ENCODE measurements at places on chromosomes 2 and 18. TPM values are rescaled to one million over a fixed set of nuclear protein-coding genes. Genes with fewer than 3 reads are reported as not detected.

The RAX gene
- total RNA-seq, result not detected

The HOXD9 gene
- not detected for total RNA-seq

The DTNA gene
- total RNA-seq, result 0.66 TPM

The ALLC gene
- not detected for total RNA-seq

The LYG2 gene
- not detected for total RNA-seq

The BOLL gene
- total RNA-seq, result not detected

The ALPP gene
- total RNA-seq, result not detected

The GALNT5 gene
- not detected for total RNA-seq

The LCLAT1 gene
- 26.6 TPM for total RNA-seq

The HTR2B gene
- not detected for total RNA-seq

The EN1 gene
- not detected for total RNA-seq

The C1GALT1C1L gene
- total RNA-seq, result 0.18 TPM

The CTLA4 gene
- total RNA-seq, result 50.9 TPM

The ZNF519 gene
- 13.5 TPM for total RNA-seq

The SNTG2 gene
- total RNA-seq, result 3.8 TPM

The HOXD13 gene
- not detected for total RNA-seq

The NETO1 gene
- not detected for total RNA-seq

The LAPTM4A gene
- 20.9 TPM for total RNA-seq

The LYPD6B gene
- not detected for total RNA-seq

The PLCL1 gene
- total RNA-seq, result 0.23 TPM

The CNRIP1 gene
- not detected for total RNA-seq

The SCYGR4 gene
- not detected for total RNA-seq

The HMSD gene
- total RNA-seq, result 4.4 TPM

The GCG gene
- not detected for total RNA-seq

The OXER1 gene
- 0.16 TPM for total RNA-seq

The UPP2 gene
- total RNA-seq, result not detected

The LIPT1 gene
- 7.1 TPM for total RNA-seq

The LGALSL gene
- 4.0 TPM for total RNA-seq

The GKN1 gene
- not detected for total RNA-seq

The TFCP2L1 gene
- total RNA-seq, result 0.06 TPM

The CCDC141 gene
- 4.8 TPM for total RNA-seq

The PRSS56 gene
- total RNA-seq, result not detected

The RAMP1 gene
- 0.24 TPM for total RNA-seq

The NDC80 gene
- 89.7 TPM for total RNA-seq

The SPOPL gene
- 14.3 TPM for total RNA-seq

The TBR1 gene
- total RNA-seq, result not detected

The ITGA4 gene
- 71.9 TPM for total RNA-seq

The SNORC gene
- total RNA-seq, result 2.4 TPM

The UCN gene
- 1.3 TPM for total RNA-seq

The SLC4A3 gene
- total RNA-seq, result not detected

The LOXL3 gene
- total RNA-seq, result 2.7 TPM

The FSIP2 gene
- not detected for total RNA-seq

The TRAK2 gene
- 21.2 TPM for total RNA-seq

The SERPINB10 gene
- not detected for total RNA-seq

The SCG2 gene
- not detected for total RNA-seq

The BUB1 gene
- total RNA-seq, result 75.5 TPM

The SLC9A2 gene
- total RNA-seq, result not detected

The VIT gene
- not detected for total RNA-seq

The C2orf78 gene
- not detected for total RNA-seq

The GPR35 gene
- 7.6 TPM for total RNA-seq

The ANTXR1 gene
- total RNA-seq, result 0.91 TPM

The ANO7 gene
- 3.6 TPM for total RNA-seq
